A549 treated with DMSO at 1 μM for 4 hours (cell line): ENCODE measurements at places on chromosomes 12 and 14. TPM values are rescaled to one million over a fixed set of nuclear protein-coding genes. Genes with fewer than 3 reads are reported as not detected.

REM2 gene
- 0.29 to 0.46 TPM (median 0.39 TPM) in 5 replicates for total RNA-seq

PPP4R4 gene
- total RNA-seq = 0.22 to 0.99 TPM (median 0.38 TPM) in 5 replicates

BEST3 gene
- total RNA-seq = 0.67 to 1.5 TPM (median 1.2 TPM) in 5 replicates

USP44 gene
- 0.07 to 0.18 TPM (median 0.17 TPM) in 5 replicates for total RNA-seq

KLRC4 gene
- total RNA-seq = not detected in 5 replicates

PPP1R36 gene
- 0.21 to 0.57 TPM (median 0.38 TPM) in 5 replicates for total RNA-seq

B3GNT4 gene
- 0.53 to 0.99 TPM (median 0.75 TPM) in 5 replicates for total RNA-seq

BCL11B gene
- 0.18 to 0.32 TPM (median 0.28 TPM) in 5 replicates for total RNA-seq

PTPN21 gene
- total RNA-seq = 7.3 to 9.7 TPM (median 8.5 TPM) in 5 replicates

MYL2 gene
- total RNA-seq = 0.10 to 0.17 TPM in 2 of 5 replicates, not detected in the others
